ENCODE measurements at places on chromosomes 3 and 15.

DNA sequence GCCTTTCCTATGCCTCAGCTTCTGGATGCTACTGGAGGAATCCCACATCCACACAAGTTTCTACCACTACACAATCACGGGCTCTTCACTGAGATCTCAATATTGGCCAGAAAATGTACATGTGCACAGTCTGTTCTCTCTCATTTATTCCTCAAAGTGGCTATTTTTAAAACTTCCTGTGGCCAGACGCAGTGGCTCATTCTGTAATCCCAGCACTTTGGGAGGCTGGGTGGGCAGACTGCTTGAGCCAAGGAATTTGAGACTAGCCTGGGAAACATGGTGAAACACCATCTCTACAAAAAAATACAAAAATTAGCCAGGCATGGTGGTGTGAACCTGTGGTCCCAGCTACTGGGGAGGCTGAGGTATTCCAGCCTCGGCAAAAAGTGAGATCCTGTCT, 91.4 kb upstream of the PRTG start:
- DNase-seq: no peak

GRCh38 chr3:109927161-109927560, 589.8 kb upstream of the DPPA4 start:
- DNase-seq: no peak

GRCh38 chr3:187319699-187320302, 28.3 kb upstream of the MASP1 start:
- DNase-seq: peak; percentile 69

- DNase-seq: no peak
These were observed 68.6 kb upstream of the ITGA11 start for GRCh38 chr15:68500363-68501258.

DNA sequence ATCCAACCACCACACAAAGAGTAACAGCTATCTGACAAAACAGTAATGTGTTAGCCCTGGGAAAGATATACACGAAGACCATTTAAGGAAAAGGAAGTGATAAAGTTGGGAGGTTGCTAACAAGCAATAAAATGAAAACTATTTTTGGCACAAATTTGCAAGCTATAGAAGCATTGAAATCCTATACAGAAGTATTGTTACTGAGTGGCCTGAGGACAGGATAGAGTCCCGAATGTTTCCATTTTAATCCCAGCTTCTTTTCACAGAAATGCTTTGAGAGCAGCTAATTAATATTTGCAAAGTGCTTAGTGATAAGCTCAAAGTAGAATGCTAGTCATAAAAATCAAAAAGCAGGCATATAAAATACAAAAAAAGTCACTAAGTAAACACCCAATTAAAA, 51.5 kb downstream of the RAD18 start:
- DNase-seq: peak; percentile 7

DNA sequence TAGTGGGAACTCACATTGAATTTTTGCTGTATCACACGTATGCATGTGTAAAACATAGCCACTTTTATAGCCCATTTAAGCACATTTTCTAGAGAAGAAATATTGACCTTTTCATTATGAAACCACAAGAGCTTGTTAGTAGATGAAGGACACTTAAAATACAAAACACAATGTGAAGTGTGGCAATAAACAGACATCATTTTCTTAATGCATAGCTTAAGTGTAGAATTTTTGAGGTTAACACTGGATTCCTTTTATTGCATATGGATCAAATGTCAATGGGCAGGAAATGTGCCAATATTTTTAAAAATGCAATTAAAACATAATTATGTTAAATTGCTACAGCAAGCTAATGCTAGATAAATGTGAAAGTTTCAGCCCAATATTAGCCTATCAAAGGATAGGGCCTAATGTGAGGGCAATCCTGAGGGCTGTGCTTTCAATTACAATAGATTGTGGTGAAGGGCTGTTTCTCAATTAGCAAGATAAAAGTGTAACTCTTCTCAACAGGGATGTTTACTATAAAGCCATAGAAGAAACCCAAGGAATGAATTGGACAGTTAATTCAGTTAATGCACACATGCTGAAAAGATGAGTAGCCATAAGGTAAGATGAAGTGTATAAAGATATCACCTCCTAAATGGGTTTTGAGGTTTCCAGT, 489.0 kb upstream of the CDIN1 start:
- no peak for DNase-seq

DNA sequence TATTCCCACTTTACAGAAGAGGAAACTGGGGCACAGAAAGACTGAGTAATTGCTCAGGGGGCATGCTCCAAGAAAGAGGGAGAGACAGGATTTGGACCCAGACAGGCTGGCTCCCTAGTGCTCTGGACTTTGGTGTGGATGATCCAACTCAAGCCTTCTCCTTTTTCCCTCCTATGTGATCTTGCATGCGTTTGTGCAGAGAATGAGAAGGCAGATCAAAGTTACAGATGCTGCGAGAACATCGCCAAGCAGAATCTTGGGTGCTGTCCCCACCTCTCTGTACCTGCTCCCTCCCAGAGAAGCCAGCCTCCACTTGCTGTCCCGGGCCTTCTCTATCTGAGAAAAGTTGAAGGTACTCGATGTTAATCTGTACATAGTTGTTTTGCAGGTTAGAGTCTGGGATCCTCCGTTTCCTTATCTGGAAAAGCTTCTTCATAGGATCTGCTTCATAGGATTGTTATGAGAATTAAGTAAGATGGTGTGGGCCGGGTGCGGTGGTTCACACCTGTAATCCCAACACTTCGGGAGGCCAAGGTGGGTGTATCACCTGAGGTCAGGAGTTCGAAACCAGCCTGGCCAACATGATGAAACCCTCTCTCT, 10.2 kb downstream of the GNB5 start:
- no peak for DNase-seq
